ENCODE measurements at places on chromosomes 4 and X.

GRCh38 chrX:49862093-49862492, 17.2 kb upstream of the USP27X start:
- no peak for DNase-seq

- no peak for DNase-seq
Measured at GRCh38 chr4:80809039-80809729, 221.3 kb upstream of the BMP3 start.

GRCh38 chr4:52103319-52103718, 52.2 kb downstream of the SPATA18 start:
- peak; percentile 43 for DNase-seq

GRCh38 chr4:48370260-48371134, 29.2 kb downstream of the SLAIN2 start:
- no peak for DNase-seq

DNA sequence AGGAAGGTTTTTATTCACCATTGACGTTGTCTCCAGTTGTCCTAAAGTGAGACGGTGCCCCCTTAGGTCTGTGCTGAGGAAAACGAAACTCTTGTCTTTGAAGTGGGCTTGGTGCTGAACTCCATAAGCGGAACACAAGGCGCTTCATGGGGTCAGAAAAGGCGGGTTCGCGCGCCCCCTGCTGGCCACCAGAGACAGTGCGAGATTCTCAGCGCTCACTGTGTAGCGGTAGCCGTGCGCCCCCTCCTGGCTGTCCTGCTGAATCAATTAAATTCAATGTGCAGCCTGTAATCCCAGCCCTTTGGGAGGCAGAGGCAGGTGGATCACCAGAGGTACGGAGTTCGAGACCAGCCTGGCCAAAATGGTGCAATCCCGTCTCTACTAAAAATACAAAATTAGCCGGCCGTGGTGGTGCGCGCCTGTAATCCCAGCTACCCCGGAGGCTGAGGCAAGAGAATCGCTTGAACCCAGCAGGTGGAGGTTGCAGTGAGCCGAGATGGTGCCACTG, 64.1 kb downstream of the RLIM start:
- DNase-seq = peak; percentile 64

GRCh38 chr4:3442959-3443749, 1.4 kb downstream of the HGFAC start:
- DNase-seq = peak; percentile 22

DNA sequence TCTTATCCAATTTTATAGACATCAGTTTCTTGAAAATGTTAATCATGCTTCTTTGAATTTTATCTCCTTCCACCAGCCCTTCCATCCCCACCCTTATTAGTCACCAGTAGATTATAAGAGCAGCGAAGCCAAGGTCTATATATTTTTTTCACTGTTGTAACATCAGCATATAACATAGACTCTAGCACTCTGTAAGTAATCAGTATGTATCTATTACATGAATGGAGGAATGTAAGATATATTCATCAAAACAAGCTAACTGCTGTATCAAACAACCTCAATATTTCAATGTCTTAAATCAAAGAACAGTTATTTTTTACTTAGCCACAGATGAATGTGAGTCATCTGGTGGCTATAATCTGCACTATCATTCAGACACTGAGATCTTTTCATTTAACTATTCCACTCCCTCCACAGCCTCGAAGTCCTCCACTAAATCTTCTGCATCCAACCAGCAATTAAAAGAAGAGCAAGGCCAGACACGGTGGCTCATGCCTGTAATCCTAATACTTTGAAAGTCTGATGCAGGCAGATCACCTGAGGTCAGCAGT, 178.9 kb downstream of the CENPC start:
- no peak for DNase-seq

DNA sequence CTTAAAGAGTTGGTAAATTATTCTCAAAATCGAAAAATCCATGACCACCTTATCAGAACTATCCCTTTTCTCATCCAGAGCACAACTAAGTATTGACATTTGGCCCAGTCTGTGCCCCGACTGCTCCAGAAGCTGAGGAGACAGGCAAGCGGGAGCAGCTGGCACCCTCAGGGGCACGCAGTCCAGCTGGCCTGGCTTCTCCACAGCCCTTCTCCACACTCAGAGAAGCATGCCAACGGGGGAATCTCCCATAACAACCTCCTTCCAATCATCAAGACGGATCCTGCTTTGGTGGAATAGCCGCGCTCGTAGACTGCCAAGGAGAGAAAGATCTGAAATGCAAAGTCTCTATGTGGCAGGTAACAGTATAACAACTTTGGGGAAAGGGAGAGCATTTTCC, 85.4 kb downstream of the AFAP1 start:
- no peak for DNase-seq

- no peak for DNase-seq
Measured at GRCh38 chr4:138996090-138996489, 19.5 kb upstream of the NOCT start.

Measured in fibroblast of skin of abdomen (primary cell).